ENCODE measurements at places on chromosomes 12 and 14.

- DNase-seq = no peak
Measured at GRCh38 chr14:94116701-94117100, 6.2 kb downstream of the IFI27 start.

GRCh38 chr12:18612971-18613370 is 124.8 kb downstream of the PLCZ1 start:
- no peak for DNase-seq

DNA sequence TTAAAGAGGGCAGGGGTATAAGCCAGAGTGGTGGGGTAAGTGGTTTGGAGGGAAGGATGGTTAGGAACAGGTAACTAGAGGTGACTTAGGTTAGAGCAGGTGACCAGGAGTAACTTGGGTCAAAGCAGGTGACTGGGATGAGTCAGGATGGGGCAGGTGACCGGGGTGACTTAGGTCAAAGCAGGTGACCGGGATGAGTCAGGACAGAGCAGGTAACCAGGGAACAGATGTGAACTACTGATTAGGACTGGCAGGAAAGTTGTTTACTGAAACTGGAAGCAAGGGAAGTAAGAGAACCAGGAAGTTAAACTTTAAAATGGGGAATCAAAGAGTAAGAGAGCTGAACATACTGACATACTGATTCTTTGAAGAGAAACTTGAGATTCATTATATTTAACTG is 57.4 kb downstream of the FSCB start:
- DNase-seq = no peak

DNA sequence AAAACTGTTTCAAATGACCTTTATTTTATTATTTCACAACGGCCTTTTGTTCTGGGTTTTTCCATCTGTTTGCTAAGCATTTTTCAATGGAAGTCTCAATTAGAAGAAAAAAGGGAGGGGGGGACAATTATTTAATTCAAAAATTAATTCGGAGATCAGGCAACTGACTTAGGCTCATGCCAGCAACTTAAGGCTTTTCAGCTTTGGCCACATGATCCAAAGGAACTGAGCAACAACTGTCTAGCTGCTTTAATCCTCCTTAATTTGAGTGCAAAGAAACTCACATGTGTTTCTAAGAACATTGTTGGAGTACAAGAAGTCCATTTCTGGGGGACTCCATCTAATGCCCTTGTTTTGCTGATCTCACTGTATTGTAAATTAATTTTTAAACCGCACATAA is 188.0 kb downstream of the EXOC5 start:
- peak; percentile 45 for DNase-seq

DNA sequence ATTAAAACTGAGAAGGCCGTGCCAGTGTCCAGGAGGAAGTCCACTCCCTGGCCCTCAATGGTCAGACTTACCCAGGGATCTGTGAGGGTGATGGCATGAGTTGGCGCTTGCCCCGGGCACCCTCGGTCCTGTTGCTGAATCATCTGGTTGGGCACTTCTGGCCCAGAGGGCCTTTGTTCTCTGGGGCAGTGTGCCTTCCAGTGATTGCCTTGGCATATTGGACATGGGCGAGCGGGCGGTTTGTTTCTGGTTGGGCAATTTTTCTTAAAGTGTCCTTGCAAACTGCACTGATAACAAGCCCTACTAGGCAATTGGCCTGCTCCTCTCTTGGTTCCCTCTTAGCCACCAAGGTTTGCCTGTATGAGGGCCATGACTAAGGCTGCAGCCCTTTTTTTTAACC is 69.5 kb upstream of the ZDHHC17 start:
- DNase-seq = no peak

DNA sequence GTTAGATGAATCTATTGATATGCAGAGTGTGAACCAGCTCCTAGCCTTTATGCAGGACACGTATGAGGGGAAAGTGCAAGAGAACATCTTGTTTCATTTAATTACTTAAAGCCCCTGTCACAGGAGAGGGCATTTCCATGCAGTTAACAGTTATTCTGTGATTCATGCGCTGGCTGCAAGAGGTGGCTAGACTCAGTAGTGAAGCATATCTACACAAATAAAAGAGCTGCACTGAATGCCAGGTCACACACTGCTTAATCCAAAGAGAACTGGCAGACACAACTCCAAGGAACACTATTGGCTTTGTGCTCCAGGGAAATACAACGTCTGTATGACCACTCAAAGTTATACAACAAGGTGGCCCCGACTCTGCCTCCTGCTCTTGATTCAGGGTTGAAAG is 394.1 kb downstream of the C12orf75 start:
- peak; percentile 99 for DNase-seq

- DNase-seq = no peak
Measured at GRCh38 chr12:95859947-95860850, 1.4 kb downstream of the SNRPF start.

DNA sequence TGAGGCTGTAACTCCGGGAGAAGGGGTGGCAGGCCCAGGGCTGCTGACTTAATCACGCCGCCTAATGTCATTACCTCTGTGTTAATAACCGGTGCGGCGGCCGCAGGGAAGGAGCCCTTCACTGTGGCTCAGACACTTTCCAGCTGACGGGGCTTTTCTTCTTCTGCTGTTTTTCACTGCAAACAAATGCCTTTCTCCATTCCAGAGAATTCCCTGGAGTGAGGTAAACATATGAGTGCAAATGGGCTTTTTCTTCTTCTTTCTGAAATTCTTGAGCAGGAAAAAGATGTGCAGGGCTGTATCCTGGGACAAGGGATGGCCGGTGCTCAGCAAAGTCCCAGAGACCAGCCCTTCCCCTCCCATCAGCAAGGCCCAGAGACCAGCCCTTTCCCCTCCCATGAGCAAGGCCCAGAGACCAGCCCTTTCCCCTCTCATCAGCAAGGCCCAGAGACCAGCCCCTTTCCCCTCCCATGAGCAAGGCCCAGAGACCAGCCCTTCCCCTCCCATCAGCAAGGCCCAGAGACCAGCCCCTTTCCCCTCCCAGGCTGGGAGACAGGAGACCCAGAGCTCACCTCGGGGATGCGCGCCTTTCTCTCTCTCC is 33.4 kb upstream of the FAM181A start:
- peak; percentile 48 for DNase-seq

- no peak for DNase-seq
Measured at GRCh38 chr12:122138616-122139015, 35.4 kb downstream of the IL31 start.

DNA sequence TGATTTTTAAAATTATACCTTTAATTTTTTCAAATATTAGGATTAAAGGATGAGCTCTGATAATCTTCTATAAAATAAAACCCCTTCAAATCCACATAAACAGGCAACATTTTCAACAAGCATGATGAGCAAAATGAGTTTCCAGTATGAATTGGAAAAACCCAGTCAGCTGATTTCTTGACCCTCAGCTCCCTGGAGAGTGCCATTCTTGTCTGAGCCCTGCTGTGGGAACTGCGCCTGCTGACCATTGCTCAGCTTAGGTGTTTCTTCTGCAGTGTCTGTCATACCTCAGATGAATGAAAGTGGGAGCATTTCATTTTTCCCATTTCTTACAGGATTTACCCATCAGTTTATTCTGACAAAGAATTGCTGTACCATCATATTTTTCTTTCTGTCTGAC is 27.6 kb downstream of the MAPKAPK5 start:
- no peak for DNase-seq

DNA sequence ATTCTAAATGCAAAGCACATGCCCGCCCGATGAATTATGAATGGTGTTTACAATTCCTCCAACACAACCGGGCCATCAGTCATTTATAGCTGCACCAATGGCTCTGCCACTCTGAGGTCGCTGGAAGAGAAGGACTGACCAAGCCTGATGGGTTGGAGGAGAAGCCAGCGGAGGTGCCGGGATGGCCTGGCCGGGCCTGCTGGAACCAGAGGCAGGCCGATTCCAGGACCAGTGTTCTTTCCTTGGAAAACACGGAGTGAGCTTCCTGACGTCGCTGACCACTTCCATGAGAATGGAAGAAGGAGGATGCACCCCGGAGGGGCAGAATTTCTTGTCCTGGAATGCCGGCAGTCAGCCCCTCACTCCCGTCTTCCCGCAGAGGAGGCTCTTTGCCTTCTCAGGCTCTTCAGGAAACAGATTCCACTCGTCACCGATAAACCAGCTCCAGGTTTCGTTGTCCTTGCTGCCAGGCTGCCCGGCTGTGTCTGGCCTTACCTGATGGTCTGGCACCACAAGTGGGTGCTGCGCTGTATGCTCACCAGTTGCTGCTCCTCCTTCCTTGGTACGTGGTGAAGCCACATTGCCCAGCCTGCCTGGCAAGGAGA is 358.5 kb upstream of the SFSWAP start:
- DNase-seq = no peak

DNA sequence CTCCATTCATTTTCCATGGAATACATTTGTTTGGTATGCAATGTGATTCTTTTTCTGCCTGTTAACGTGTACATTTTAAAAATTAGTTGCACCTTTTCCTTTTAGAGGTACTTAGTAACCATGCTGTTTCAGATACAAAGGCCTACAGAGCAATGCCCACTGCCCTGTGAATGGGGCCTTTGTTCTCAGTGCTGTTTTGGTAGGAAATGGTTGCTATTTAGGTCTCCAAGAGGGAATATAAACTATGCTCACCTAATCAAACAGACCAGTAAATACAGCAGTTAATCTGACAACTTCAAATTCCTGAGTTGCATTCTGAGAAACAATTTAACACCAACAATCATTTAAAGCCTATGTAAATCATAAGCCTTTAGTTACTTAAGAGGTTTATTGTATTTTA is 188.7 kb downstream of the BCAT1 start:
- DNase-seq = peak; percentile 12

All from HAP-1 (cell line).